ENCODE measurements at places on chromosomes 4 and X. TPM values are rescaled to one million over a fixed set of nuclear protein-coding genes. Genes with fewer than 3 reads are reported as not detected.

DNA sequence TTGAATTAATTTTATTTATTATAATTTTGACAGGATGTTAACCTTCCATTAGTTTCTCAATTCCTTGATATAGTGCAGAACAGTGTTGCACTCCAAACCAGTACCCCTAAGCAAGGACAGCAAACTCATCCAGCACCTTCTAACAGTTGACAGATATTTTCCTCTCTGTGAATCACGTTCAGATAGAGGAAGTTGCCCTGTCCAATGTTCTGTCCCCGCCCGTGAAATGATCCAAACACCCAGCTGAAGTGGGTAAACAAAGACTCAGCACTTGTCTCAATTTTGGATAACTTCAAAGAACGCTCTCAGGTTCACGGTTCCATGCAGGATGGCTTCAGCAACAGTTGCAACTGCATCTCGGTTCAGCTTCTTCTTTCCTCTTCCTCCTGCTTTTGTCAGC lies 1240.0 kb upstream of the ADGRL3 start:
- no peak for DNase-seq

DNA sequence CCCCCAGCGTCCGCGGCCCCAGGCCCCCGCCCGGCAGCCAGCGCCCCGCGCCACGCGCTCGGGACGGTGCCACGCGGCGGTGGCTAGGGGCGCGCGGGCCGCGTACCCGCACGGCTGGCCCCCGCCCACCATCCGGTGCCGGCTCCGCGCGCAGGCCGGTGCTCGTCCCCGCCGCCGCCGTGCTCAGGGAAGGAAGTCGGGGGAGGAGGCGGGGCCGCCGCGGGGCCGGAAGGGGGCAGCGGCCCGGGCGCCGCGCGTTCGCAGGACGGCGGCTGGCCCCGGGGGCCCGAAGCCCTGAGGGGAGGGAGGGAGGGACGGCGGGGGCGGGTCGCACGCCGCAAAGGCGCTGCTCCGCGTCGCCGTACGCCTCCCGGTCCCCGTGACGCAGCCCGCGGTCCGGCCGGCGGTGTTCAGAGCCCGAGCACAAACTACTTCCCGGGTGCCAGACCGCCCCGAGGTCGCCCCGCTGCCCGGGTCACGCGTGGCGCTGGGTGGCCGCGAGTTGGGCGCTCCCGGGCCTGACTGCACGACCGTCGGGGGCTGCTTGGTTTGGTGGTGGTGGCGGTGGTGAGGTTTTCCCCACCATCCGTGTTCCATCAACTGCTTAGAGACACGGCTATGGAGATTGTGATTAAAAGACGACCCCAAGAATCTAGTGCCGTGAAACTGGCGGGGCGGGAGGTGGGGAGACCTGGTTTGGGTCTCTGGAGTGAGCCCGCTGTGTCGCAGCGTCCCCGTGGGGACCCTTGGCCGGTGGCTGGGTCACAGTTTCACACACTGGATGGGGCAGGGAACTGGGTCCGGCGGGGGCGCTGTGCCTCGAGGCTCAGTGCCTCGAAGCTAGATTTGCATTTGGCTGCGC lies at the start of gene DCTD:
Gene DCTD (minus strand): TSS at position 205 of the 862 bp plus-strand sequence. CDS start 1,818 bp downstream, outside the sequence.
- no peak for DNase-seq

GRCh38 chr4:13659341-13660070 lies 32.0 kb upstream of the BOD1L1 start:
- no peak for DNase-seq

Gene TXK
- not detected for polyA plus RNA-seq

GRCh38 chrX:119273420-119274192 lies 37.5 kb downstream of the PGRMC1 start:
- no peak for DNase-seq

DNA sequence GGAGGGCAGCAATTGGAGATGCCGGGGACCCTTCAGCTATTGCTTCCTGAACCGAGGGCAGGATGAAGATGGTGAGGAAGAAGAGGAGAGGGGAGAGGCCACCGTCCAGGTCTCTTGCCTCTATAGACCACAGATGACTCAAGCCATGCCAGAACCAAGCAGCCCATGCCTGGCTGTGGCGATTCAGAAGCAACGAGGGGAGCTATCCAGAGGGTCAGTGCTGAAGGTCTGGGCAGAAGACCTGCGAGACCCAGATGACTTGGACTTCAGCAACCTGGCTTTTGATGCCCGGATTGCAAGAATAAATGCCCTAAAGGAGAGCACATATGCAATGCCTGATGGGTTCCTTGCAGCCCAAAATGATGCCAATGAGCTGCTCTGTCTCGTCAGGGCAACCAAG lies 70.2 kb upstream of the PRPS2 start:
- DNase-seq = no peak

GRCh38 chr4:87042986-87043820 lies 108.4 kb downstream of the AFF1 start:
- DNase-seq = no peak

Gene VCX3A
- polyA plus RNA-seq = not detected

Gene MAGEA2B
- not detected for polyA plus RNA-seq

DNA sequence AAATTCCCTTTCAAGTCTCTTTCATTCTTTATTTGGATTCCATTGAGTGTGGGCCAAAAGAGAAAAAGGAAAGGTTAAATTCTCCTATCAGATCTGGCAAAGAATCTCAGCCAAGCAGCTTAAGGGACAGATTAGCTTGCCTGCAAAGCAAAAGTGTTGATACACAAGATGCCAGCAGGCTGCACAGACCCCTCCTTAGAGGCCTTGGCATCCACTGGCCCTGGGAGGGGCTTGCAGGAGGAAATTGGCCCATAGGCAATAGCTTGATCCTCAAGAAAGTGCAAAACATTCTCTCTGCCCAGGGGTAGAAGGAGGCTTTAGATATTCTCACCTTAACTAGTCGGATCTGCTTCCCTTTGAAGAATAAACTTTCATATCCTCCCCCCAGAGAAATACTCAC lies 300.4 kb upstream of the CPEB2 start:
- no peak for DNase-seq

DNA sequence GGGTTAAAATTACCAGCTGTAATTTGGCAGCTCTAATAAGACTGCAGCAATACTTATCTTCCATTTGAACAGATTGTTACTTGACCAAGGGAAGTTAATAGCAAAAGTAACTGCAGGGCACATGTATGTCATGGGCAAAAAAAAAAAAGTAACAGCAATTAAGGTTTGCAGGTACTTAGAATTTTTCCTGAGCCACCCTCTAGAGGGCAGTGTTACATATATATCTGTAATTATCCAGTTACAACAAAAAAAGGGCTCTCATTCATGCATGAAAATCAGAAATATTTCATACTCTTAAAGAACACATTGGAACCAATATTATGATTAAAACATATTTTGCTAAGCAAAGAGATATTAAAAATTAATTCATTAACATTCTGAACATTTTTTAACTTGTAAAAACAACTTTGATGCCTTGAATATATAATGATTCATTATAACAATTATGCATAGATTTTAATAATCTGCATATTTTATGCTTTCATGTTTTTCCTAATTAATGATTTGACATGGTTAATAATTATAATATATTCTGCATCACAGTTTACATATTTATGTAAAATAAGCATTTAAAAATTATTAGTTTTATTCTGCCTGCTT lies 25.1 kb downstream of the XIAP start:
- DNase-seq = no peak

Gene MAMLD1
- polyA plus RNA-seq = 5.3 TPM

Gene ASB5
- 0.38 TPM for polyA plus RNA-seq

GRCh38 chr4:6106156-6106555 lies 87.9 kb upstream of the C4orf50 start:
- DNase-seq = no peak

Gene TSPAN7
- 0.07 TPM for polyA plus RNA-seq

GRCh38 chr4:157204634-157205244 lies 15.8 kb upstream of the GRIA2 start:
- no peak for DNase-seq

Gene BOD1L1
- polyA plus RNA-seq = 17.9 TPM

DNA sequence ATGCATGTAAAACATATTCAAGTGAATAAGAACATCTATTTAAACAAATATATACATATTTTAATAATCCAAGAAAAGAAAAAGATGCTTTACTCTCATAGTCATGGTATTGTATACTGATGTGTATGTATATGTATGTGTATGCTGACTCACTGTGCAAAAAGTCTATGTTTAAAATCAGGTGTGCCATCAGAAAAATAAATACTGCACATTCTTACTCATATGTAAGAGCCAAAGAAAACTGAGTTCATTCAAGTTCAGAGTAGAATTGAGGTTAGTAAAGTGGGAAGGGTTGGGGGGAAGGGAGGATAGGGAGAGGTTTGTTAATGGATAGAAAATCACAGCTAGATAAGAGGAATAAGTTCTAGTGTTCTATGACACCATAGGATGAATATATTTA lies 403.9 kb upstream of the SMIM31 start:
- DNase-seq = no peak

GRCh38 chr4:140256941-140257340 lies 103.0 kb upstream of the MAML3 start:
- DNase-seq = no peak

DNA sequence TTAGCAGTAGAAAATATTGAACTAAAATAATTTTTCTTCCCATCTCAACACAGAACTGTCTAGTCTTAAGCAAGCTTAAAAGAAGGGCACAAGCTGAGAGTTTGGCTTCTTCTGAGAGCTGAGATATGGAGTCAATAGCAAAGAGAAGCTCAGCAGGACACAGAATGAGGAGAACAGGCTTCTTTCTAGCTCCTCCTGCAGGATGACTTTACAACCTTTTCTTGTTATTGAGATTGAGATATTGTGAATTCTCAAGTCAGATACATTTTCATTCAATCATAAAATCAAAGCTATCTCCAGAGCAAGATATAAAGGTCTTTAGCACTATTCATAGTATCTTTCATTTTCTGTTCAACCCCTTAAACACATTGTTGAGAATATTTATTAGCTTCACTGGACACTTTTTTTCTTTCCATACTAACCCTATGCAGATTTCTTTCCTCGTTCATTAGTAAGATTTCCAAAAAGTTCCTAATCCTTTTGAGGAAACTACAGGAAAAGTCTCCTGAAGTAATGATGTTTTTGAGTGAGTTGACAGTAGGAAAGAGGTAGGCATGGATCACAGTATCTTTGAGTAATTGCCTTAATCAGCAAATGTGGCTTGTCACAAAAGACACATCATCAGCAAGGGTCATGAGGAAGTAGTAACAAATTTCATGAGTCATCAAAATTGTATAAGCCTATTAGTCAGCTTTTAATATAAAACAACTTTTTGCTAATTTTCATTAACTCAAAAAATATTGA lies 17.8 kb upstream of the CXCL3 start:
- DNase-seq = no peak

- no peak for DNase-seq
These were observed 449.2 kb upstream of the ADGRL3 start for GRCh38 chr4:60750962-60751361.

Gene ZDHHC15
- not detected for polyA plus RNA-seq

- no peak for DNase-seq
These were observed 451.1 kb upstream of the FAT1 start for GRCh38 chr4:187174749-187175148.

- DNase-seq = no peak
These were observed 13.0 kb downstream of the ZNF330 start for GRCh38 chr4:141233673-141234072.

DNA sequence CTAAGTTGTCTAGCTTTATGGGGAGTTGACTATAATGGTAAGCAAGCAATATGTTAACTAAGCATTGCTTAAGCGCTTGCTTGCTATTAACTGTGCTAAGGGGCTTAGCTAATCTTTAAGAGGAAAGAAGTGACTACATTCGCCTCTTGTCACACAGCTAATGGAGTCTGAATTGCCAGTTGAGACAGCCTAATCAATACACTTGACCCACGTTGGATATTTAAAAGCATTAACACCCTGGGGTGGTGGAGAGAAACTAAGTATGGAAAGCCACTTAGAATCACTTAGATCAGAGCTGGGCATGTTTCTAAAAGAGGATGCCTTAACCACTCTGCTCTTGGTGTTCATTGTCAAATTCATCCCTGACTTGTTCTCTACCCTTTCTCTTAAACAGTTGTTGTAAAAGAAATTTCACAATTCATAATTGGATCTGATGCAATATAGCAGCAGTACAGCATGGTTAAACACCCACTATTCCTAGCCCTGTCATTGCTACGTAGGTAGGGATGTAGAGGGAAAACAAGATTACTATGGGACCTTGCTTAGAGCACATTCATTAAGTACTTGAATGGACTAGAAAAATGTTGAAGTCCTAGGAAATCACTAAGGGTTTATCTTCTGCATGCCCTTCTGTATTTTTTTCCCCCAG lies 3.5 kb downstream of the ZAR1 start:
- DNase-seq = no peak

Gene LONRF3
- polyA plus RNA-seq = not detected

Gene TLR2
- 0.22 TPM for polyA plus RNA-seq

DNA sequence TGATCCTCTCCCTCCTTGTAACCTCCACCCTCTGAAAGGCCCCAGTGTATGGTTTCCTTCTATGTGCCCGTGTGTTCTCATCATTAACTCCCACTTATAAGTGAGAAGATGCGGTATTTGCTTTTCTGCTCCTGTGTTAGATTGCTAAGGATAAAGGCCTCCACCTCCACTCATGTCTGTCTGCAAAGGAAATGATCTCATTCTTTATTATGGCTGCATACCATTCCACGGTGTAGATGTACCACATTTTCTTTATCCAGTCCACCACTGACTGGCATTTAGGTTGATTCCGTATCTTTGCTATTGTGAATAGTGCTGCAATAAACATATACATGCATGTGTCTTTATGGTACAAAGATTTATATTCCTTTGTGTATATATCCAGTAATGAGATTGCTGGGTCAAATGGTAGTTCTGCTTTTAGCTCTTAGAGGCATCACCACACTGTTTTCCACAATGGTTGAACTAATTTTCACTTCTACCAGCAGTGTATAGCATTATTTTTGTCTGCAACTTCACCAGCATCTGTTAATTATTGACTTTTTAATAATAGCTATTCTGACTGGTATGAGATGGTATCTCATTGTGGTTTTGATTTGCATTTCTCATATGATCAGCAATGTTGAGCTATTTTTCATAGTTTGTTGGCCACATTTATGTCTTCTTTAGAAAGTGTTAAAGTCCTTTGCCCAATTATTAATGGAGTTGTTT lies 1030.9 kb downstream of the FSTL5 start:
- no peak for DNase-seq

- no peak for DNase-seq
These were observed 46.0 kb upstream of the CLNK start for GRCh38 chr4:10730590-10730989.

Gene IRS4
- 0.02 TPM for polyA plus RNA-seq

- DNase-seq = no peak
These were observed 229.7 kb upstream of the MBNL3 start for GRCh38 chrX:132718431-132718958.
